ENCODE measurements at places on chromosomes 12 and 14.

GRCh38 chr12:5582018-5582417 lies 150.1 kb downstream of the NTF3 start:
- peak; percentile 72 for DNase-seq

DNA sequence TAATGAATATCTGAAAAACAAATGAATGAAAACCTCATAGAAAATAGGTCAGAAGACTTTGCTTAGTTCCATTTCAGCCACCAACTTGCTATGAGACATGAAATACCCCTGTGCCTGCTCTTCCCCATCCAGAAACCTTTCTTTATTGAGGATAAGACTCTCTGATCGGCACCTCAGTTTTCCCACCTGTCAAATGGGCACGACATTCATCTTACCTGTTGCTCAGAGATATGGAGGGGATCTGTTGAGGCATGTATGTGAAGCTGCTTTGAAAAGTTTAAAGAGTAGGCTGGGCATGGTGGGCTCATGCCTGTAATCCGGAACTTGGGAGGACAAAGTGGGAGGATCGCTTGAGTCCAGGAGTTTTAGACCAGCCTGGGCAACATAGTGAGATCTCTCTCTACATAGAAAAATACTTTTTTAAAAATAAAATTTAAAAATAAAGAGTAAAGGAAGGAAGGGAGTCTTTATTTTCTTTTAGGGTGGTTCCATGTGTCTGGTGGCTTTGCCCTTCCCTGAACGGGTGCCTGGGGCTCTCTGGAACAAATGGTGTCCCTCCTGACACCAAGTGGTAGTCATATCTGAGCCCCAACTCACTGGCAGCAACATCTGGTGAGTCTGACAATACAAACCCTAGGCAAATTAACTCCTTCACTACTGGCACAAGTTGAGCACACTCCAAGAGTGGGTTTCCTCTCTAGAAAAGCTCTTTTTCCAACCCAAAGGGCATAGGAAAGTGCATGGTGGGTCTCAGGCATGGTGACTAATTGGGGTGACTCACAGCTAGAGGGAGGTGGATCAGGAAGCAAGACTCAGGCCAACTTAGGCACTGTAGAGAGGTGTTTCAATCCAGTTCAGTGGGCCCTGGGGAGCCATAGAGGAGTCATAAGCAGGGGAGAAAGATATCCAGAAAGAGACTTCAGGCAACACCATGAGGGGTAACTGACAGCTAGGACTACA lies 42.1 kb downstream of the MAP1LC3B2 start:
- no peak for DNase-seq

DNA sequence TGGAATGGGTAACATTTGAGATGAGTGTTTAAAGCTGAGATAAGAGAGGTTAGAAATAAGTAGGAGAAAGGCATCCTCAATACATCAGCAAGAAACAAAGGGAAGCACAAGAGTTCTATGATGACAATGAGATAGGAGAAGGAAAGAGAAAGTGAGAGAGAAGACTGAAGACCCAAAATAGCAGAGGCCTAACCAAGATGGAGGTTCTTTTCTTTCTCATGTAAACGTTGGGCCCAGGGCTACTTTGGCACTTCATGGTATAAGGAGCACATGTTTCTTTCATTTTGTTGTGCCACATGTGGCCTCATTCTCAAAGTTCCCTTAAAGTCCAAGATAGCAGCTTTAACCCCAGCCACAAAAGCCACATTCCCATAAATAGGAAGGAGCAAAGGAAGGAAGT lies 120.5 kb upstream of the RMST start:
- no peak for DNase-seq

DNA sequence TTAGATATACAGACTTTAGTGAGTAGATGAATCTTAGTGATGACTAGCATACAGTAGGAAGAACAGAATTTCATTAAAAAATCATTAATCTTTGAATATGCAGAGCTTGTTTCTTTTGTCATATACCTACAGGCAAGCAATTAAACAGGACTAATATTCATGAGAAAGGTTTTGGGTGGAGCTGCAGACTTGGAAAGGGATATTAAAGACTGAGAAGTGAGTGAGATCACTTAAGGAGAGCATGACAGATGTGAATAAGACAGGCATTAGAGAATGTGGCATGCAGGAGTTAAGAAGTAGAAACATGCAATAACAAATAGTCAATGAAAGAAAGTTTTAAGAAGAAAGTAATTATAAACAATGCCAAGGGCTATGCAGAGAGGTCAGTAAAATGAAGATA lies 187.7 kb downstream of the TMTC3 start:
- DNase-seq: no peak

DNA sequence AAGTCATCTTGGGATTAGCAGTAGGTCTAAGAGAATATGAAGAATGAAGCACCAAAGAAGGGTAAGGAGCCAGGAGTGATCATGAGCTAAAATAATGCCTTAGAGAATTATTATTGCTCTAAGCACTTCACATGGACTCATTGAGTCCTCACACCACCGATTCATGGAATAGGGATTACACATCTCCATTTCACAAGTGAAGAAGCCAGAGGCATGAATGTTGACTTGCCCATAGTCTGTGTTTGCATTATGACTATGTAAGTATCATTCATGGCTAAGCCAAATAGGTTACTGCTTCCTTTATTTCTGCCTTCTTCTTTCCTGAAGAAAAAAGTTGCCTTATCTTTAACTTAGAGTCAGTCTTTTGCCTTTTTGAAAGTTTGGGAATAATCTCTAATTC lies 99.3 kb upstream of the NEDD1 start:
- no peak for DNase-seq

DNA sequence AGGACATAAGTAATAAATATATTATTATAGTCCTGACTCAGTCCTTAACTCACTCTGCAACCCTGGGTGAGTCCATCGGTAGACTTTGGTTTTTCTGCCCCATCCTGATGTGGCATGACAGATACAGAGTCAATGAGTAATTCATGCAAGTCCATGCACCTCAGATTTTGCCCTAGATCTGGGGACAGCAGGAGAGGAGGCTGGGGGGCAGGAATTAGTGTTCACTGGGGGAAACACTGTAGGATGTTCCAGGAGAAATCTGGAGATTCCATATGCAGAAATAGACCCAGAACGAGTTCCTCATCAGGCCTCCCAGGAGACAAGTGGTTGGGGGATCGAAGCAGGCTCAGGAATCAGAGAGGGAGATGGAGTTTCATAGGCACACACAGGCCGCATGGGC lies 150.8 kb downstream of the DICER1 start:
- DNase-seq: no peak

DNA sequence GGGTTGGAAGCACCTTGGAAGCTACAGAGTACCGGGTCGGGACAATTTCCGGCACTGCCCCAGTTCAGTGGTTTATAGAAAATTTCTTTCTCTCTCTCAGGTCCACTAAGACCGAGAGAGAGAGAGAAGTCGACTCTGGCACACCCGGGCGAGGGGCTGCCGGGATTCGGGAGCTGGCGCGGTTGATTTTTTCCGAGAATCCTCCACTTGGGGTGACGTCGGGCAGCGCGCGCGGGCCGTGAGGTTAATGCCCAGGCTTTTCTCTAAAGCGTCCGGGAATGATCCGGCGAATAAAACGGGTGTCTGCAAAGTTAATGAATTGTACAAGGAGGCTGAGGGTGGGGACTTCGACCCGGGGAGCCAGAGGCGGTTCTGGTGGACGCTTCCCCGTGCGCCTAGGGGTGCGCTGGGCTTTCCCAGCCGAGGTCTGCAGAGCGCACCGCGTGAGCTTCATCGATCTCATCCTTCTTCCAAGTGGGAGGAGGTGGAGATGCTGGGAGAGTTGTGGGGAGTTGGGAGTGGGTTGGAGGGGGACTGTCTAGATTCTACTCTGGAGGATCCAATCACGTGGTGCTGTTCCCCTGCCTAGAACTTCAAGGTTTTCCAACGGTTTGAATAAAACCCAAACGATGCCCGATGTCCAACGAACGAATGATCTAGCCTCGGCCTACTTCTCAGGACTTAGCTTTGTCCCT lies 51.9 kb upstream of the TBX3 start:
- DNase-seq: no peak

DNA sequence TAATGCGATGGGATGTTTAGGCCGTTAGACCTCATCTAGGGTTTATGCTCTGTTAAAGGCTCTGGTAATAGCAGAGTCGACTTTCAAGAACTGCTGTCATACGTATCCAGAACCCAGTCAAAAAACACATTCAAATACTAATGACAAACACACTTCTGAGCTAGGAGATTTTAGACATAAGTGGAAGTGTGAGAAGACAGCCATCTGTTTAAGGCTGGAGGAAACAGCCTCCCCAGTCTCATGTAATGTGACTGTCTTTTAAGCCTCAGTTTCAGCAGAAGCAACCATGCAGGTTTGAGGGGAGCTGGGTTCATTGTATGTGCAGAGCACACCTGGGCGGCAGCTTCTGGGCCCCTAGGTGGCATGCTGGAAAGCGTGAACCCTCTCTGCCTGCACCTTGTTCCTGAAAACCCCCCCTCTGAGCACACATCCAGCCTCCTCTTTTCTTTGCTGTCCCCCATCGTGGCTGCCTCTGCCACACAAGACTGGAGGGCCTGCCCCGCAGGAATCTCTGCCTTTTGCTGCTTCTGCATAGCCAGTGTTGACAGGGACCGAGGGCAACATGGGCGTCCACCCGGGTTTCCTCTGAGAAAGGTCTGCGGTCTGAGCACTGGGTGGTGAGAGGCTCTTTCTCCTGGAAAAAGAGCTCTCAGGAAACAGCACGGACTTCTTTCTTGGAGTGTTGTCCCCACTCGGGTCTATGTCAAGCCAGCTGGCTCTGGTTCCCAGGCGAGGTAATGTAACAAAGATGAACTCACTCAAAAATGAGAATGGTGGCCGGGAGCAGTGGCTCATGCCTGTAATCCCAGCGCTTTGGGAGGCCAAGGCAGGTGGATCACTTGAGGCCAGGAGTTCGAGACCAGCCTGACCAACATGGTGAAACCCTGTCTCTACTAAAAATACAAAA lies 11.6 kb downstream of the WNT5B start:
- no peak for DNase-seq

- peak; percentile 24 for DNase-seq
Measured at GRCh38 chr14:89652352-89652751, 235.3 kb upstream of the FOXN3 start.

DNA sequence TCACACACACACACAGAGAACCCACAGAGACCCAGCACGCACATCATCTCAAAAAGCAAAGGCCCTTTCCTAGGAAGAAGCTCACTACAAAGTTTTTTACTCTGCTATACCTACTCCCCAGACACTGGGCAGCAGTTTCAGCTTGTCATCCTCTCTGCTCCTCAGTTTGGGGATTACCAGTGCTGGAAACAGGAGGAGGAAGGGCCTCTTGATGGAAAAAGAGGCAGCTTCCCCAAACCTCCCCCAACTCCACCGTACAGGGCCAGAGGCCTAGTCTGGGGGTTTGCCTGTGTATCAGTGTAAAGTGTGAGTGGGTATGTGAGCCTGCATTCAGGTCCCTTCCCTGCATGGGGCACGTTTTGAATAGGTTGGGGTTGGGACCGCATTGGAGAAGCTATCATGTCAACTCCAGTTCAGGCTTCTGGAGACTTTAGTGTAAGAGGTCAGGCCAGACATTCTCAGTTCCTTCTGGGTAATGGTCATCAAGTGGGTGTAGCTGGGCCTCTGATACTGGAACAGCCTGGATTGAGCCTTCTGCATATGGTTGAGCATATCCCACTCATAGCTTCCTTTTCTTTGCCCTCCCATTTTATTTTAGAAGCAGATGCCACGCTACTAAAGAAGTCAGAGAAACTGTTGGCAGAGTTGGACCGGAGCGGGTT lies 1.2 kb downstream of the REM2 start:
- DNase-seq: peak; percentile 10

DNA sequence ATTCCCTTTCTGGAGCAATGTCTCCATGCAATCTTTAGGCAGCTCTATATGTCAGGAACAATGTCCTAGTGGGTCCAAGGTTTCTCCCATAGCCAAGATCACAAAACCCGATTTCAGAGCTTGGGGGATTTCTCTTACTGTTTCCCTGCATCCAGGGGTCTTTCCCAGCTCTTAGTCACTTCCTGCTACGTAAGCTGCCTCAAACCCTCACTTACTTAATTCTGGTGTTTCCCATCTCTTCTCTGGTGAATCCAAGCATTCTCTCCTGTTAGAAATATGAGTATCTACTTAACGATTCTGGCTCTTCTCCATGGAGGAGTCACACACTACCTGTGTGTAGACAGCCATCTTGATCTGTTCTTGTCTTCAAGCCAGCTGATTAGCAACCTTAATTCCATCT lies 80.0 kb downstream of the IFNG-AS1 start:
- no peak for DNase-seq

DNA sequence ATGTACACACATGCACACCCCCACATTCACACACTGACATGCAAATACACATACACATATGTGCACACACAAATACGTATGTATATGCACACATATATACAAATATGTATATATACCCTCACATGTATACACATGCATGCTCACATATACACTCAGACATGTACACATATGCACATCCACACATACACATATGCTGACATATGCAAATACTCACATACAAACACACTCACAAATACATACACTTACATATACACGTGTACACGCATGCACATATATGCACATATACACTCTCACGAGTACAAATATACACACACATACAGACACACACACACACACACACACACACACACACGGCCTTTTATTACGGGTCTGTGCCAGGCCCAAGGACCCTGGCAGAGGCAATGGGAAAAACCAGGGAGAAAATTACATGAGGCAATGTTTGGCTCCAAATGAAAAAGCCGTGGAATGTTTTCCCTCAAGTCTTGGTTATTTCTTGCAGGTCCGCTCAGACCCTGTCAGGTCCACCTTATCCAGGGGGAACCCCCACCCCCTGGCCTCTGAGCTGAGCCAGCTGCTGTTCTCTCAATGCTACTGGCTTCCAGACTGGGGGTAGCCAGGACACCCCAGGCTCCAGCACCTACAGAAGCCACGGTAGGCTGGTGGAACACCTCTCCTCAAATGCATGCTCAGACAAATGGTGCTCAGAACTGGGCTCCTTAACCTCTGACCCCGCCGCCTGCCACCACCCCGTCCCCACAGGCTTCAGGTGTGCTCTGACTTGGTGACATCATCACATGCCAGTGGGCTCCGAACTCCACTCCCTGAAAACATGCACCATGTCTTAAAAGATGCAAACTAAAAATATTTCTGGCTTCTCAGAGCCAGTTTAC lies 54.7 kb downstream of the BCL11B start:
- no peak for DNase-seq

- DNase-seq: no peak
Measured at GRCh38 chr12:9334041-9334692, 126.0 kb upstream of the PZP start.

- no peak for DNase-seq
Measured at GRCh38 chr12:26187014-26187798, 8.2 kb upstream of the SSPN start.

DNA sequence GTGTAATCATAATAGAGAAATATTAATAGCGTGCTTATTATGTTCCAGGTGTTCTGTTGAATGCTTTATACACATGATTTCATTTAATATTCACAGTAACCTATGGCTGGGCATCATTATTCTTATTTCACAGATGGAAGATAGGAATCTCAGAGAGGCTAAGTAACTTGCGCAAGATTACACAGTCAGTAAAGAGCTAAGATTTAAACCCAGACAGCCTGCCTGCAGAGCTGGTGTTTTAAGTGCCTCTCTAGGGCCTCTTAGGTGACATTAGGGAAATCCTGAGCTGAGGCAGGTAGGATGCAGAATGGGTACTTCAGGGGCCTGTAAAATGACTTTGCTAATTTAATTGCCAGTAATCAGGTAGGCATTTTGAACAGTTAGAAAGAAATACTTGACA lies 18.5 kb upstream of the BHLHE41 start:
- DNase-seq: no peak

GRCh38 chr14:75566321-75566720 lies 12.1 kb upstream of the FLVCR2 start:
- no peak for DNase-seq

Measured in NCI-H82 (cell line).